ENCODE measurements at places on chromosomes 4 and X.

- no peak for DNase-seq
These were observed 10.1 kb upstream of the SASH3 start for GRCh38 chrX:129769467-129770154.

DNA sequence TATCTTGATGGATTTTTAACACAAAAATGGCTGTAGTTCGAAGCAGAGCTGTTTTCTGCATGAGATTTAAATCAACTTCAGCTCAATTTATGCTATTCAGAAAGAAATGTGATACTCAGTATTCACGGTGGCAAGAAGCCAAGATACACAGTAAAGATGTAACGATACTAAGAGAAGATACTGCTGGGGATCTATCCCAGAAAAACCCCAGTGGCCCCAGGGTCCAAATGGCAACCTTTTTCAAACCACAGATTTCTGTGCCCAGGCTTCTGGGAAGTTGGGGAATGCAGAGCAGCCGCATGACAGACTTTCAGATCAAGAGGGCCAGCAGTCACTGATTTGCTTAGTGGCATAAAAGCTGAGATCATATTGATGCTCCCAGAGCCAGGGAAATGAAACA, 353.9 kb downstream of the AFF2 start:
- DNase-seq: no peak

DNA sequence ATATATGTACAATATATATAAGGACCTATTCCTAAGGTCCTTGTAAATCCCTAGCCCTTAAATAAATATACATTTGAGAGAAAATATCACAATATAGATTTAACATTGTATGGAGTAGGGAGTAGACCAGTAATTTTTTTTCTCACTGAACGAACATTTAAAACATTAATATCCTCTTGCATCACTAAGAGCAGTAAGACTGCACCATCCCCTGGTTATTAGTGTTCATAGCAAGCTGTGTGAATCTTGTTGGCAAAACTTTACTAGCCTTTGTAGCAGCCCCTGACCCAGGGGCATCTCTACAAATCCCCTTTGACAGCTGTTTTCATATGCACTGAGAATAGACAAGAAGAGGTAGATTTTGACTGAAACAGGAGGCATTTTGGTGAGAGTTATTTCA, 146.5 kb downstream of the IL1RAPL2 start:
- no peak for DNase-seq

GRCh38 chr4:178306565-178306964, 864.3 kb upstream of the AGA start:
- DNase-seq: no peak

GRCh38 chr4:10006601-10007435, 14.5 kb downstream of the SLC2A9 start:
- no peak for DNase-seq

All from putamen (tissue), 1 donor.